Stimulated activated CD4-positive, alpha-beta T cell treated with anti-CD3 and anti-CD28 coated beads, Interleukin-4, amount 100 ng/mL, for 4 hours (primary cell): ENCODE measurements at places on chromosomes 6 and 20.

GRCh38 chr20:7627734-7628663, 312.3 kb downstream of the HAO1 start:
- DNase-seq = no peak

- no peak for DNase-seq
Measured at GRCh38 chr20:15380770-15381169, 1043.4 kb upstream of the FLRT3 start.

- DNase-seq = no peak
Measured at GRCh38 chr20:64216036-64216435, 39.5 kb upstream of the PCMTD2 start.

- DNase-seq = no peak
Measured at GRCh38 chr6:76441875-76442274, 369.4 kb upstream of the IMPG1 start.

- no peak for DNase-seq
Measured at GRCh38 chr6:28002161-28002560, 45.1 kb downstream of the OR2B6 start.

DNA sequence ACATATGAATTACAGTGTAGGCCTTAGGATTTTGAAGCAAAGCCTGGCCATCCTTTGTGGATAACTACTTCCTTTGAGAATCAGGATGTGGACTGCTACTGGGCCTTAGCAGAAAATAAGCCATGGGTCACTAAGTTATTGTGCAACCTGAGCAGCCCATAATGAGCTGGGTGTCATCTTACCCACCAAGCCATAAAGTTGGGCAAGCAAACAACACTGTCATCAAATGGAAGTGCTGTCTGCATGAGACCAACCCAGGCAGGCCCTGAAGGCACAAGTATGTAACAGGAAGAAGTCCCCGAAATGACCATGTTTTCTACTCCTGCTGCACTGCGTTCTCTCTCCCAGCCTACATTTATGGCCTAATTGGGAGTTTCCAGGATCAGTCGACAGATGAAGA, 205.6 kb upstream of the GGTLC1 start:
- no peak for DNase-seq

- no peak for DNase-seq
Measured at GRCh38 chr6:84688141-84688873, 76.1 kb downstream of the TBX18 start.

GRCh38 chr20:50559149-50559548, 49.0 kb downstream of the PTPN1 start:
- DNase-seq = no peak

DNA sequence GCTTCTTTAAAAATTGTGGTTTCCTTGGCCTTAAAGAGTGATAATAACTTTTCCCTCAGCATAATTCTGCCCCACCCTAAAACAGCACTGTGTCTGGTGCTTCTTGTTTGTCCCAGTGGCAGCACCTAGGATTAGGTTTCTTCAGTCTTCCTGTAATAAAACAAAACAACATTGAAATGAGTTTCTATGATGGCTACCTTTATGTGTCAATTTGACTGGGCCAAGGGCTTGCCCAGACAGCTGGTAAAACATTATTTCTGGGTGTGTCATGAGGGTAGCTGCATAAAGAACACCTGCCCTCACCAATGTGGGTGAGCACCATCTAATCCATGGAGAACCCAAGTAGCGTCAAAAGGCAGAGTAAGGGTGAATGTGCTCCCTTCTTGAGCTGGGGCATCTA, 117.8 kb downstream of the QRSL1 start:
- no peak for DNase-seq

GRCh38 chr20:10536531-10536930, 101.4 kb downstream of the SLX4IP start:
- peak; percentile 9 for DNase-seq

GRCh38 chr6:11492464-11493290, 44.9 kb upstream of the TMEM170B start:
- no peak for DNase-seq

- no peak for DNase-seq
Measured at GRCh38 chr6:36698196-36698595, 570 bp downstream of the RAB44 start.

GRCh38 chr20:32439132-32439829, 81.2 kb downstream of the ASXL1 start:
- no peak for DNase-seq

DNA sequence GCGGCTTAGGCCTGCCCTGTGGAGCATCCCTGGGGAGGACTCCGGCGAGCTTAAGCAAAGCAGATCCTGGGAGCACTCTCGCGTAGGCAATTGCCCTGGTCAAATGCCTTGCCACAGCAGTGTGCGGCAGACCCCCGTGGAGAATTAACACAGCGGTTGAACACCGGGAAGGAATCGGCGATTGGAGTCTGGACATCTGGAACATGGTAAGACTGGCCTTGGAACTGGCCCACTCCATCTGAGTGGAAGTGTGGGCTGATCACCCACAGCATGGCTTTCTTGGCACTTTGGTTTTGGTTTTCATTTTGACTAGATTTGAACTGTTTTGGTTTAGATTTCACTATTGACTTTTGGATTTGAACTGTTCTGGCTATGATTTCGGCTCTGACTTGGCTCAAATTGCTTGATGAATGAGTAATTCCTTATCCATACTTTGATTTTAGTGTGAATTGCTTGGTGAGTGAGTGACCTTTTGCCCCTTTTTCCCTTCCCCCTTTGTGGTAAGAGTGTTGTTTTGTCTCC, 300.7 kb downstream of the RNGTT start:
- no peak for DNase-seq

GRCh38 chr6:159268511-159268910, 99.3 kb downstream of the FNDC1 start:
- no peak for DNase-seq

DNA sequence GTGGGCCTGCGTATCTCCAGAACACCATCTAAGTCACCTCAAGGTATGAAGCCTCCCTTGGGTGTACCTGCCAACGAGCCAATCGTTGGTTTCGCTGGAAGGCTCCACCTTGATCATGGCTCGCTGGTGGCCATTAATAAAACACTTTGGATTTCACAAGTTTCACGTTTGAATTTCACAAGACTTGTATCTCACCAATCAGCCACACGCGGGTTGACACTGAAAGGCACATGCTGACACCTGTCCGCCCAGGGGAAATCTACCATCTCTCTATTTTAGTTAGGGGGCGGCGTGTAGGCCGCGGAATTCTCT, 586 bp upstream of the HMGA1 start:
- no peak for DNase-seq

GRCh38 chr6:12335717-12336116, 45.6 kb downstream of the EDN1 start:
- no peak for DNase-seq
